ENCODE measurements at places on chromosomes 2 and 18.

GRCh38 chr18:60508108-60508507 is 135.5 kb upstream of the MC4R start:
- DNase-seq: no peak

DNA sequence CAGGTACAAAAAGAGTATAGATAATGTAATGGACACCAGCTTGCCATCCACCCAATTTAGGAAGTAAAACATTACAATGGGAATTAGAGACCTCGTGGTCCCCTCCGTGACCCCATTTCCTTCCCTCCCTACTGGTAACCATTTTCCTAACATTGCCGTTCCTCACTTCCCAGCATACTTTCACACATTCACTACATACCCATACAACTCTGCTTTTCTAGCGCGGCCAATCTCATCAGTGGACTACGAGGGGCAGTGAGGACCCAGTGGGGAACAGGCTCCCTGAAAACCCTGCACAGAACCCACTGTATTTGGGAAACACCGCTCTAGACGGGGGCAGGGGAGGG is 1.1 kb downstream of the ENOSF1 start:
- DNase-seq: peak; percentile 12

DNA sequence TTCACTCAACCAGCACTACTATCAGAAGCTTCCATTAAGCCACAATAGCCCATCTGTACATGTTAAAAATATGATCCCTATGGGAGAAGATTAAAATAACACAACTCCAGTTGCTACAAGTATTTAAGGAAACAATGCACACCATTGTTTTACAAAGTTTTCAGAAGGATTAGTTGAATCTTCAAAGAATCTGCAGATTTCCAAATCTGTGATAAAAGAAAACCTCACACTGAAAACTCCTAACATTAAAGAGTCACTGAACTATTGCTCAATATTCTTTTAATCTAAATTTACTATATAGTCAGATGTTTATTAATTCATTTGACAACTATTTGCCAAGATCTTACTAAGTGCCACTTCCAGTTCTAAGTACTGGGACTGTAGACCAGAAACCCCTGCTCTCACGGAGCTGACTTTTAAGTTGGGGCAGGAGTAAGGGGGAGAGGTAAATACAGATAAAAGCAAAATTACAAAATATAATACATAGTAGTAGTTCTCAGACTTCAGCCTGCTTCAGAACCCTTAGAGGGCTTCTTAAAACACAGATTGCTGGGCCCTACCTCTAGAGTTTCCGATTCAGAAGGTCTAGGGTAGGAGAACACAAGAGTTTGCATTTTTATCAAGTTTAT is 94.4 kb downstream of the STK39 start:
- no peak for DNase-seq

GRCh38 chr2:231168460-231169139 is 29.8 kb upstream of the ARMC9 start:
- no peak for DNase-seq

- DNase-seq: no peak
Measured at GRCh38 chr2:16821692-16822091, 156.1 kb upstream of the CYRIA start.

GRCh38 chr2:152222975-152223637 is 47.5 kb upstream of the STAM2 start:
- DNase-seq: peak; percentile 96

DNA sequence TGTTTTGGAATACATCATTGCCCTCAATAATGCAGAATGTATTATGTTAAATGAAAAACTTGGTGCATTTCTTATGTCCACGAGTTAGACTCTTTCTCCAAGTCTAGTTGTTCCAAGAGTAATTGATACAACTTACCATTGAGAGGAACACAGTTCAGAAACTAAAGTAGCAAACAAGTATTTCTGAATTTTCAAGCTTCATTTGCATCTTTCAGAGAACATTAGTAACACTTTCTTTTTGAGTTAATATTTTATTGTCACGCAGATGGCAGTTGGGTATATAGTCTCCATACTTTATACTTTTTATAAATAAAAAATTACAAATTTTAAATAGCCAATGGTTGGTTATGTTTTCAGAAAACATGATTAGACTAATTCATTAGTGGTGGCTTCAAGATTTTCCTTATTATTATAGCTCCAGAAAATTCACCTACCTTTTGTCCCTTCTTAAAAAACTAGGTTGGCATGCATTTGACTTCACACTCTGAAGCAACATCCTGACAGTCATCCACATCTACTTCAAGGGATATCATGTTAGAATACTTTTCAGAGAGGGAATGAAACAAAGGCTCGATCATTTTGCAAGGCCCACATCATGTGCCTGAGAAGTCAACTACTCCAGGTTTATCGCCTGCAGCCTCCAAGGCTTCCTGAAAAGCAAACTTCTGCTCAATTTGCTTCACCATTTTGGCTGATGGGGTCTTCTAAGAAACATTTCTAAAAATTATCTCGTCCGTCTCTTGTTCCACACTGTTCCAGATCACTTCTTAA is 29.9 kb downstream of the LYPD6B start:
- no peak for DNase-seq

GRCh38 chr18:22168360-22168921 is 948 bp upstream of the GATA6 start:
- DNase-seq: no peak

GRCh38 chr18:57404345-57404744 is 30.8 kb upstream of the ONECUT2 start:
- DNase-seq: no peak

- no peak for DNase-seq
Measured at GRCh38 chr2:173493874-173494273, 139.2 kb downstream of the CDCA7 start.

DNA sequence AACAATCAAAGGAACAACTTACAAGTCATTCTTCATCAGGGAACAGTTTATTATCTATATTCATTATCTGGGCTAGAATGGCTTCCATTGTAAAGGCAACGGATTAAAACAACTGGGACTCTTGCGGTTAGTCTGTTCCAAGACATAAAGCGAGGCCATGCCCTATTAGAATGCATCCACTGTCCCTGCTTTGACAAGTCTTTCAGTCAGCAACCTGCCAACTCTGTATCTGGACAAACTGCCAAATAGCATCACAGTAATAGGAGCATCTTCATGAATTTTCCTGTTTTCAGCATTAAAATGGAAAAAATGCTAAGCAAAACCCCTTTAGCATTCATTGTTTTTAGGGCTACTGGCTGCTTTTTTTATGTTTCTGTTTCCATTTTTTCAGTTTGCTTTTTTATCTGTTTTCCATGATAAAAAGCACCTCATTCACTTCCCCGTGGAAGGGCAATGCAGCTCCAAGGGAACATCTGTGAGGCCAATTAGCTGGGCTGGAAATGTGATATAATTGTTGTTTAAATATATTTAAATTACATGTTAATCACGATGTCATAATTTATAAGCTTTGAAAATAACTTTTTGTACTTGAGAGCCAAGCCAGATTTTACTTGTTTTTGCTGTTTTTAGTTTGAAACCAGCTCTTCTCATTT is 834.3 kb downstream of the CPS1 start:
- no peak for DNase-seq

DNA sequence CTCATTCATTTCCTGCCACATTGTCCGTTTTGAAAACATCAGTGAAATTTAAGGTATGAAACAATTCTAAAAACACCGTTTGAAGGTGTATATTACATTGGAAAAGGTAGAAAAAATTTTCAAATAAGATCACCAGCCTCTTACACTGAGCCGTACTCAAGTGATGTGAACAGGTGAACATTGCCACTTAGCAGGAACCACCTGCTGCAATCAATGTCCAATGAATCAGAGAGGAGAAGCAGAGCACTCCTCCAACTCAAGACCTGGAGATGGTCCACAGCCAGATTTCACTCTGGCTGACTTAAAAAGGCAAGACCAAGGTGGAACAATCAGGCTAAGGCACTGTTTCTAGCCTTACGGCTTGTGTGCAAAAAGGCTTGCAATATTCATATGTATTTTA is 110.3 kb upstream of the TTN start:
- no peak for DNase-seq

DNA sequence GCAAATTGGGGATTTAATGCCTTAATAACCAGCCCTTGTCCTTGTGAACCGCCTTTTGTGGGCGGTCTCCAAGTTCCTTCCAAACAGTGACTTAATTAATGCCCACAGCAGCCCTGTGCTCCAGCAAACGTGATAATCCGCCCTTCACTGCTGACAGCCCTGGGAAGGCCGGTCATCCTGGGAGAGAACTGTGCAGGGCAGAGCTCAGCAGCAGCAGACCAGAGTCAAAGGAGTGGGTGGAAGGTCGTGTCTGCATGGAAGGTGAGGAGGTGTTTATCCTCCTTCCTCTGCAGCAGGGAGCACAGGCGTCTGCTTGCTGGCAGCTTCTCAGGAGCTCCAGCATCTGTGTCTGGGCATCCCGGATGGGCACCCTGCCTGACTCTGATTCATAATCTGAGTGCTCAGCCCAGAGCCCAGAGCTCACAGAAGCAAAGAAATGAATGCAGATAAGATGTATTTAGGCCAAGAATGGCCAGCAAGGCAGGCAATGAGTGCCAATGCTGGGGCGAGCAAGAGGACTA is 270.0 kb upstream of the PXDN start:
- no peak for DNase-seq

DNA sequence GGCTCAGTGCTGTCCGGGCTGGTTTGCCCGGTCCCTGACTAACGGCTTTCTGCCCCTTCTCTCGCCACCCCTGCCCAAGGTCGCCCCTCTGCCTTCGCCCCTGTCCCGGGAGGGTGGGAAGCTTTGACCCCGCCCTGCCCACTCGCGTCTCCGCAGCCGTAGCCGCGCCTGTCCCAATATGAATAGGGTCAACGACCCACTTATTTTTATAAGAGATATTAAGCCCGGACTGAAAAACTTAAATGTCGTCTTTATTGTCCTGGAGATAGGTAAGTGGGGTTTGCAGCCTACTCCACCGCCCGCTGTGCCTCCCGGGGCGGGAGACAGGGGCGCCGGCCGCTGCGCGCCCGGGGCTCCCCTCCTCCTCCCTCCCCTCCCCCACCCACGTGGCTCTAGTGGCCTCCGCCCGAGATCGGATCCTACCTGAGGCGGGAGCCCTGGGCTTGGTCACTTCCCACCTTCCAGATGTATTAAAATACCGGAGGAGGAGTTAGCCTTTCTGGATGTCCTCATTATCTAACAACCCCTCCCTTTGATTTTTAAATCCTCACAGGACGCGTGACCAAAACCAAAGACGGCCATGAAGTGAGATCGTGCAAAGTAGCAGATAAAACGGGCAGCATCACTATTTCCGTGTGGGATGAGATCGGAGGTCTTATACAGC is 633 bp downstream of the NABP1 start:
- DNase-seq: peak; percentile 58

DNA sequence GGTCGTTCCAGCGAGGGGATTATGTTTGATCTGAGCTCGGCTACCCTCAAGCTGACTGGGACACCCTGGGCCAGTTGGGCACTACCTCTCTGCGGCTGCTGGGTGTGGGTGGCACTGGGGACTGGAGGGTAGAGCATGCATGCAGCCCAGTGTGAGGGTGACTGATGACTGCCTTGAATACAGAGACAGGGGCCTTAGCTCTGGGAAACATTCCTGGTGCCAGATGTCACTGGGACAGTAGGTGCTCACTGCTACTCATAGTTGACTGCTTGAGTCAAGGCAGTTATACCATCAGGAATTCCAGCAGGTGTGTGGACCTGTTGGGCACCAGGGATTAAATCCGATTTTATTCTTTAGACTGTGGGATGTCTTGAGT is 33.6 kb upstream of the ATP6V1B1 start:
- no peak for DNase-seq

GRCh38 chr2:159600752-159601151 is 15.6 kb downstream of the BAZ2B start:
- DNase-seq: no peak

DNA sequence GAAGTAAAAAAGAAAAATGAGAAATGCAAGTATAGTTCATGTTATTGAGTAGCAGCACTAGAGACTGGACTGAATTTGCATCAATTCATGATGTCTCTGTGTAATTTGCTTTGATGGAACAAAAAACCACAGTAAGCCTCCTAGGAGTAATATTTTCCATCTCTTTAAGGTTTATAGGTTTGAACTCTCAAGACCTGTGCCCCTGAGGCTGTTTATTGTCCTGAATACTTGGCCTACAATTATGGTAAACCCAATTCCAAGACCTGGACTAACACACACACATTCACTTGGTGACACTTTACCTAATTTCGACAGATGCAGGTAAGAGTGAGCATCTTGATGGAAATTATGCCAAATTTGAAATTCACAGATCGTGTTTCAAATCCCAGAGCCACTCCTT is 71.8 kb upstream of the ZNF521 start:
- DNase-seq: no peak

DNA sequence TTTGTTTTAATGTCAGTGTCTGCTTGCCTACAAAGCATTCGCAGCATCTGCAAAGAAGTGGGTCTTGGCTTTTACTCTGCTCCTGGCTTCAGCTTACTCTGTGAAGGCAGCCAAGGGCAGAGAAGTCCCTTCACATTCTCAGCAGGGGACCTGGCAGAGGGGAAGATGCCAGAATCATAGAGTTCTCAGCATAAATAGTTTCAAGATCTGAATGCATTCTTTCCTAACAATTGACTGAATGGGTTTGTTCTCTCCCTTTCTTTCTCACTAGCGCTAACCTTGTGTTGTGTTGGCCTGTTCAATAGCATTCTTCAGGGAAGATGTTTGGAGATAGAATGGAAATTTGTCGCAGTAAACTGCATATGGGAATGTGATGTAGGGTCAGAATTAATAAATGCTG is 106.9 kb downstream of the FARSB start:
- no peak for DNase-seq

- DNase-seq: no peak
Measured at GRCh38 chr18:67504739-67505138, 11.8 kb downstream of the DSEL start.

GRCh38 chr2:9754532-9754887 is 88.8 kb upstream of the TAF1B start:
- DNase-seq: no peak
